DMS79 treated with DMSO at 0.1 percent for 48 hours (cell line): ENCODE measurements at places on chromosomes 2 and 18.

- no peak for DNase-seq
Measured at GRCh38 chr18:24380163-24380747, 17.4 kb downstream of the OSBPL1A start.

DNA sequence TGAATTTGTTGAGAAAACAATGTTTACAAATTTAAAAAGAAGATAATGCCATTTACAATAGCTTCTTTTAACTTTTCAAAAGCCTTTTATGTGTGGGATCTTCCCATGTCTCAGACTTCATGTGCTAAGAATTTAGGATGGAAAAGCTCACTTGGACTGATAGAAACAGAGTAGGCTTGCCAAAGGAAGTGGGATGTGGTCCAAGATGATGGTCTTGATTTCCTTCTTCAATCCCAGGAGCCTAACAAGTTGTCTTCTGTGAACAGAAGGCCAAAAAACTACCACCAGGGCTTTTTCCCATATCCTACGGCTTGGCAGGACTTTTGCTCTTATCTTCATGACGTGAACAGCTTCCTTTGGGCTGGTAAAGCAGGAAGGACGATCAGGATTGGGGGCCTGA is 9.5 kb downstream of the CXCR4 start:
- no peak for DNase-seq

GRCh38 chr2:85516653-85517389 is 22.1 kb upstream of the MAT2A start:
- DNase-seq: no peak

GRCh38 chr18:63119647-63120046 is 199.9 kb downstream of the BCL2 start:
- peak; percentile 5 for DNase-seq

DNA sequence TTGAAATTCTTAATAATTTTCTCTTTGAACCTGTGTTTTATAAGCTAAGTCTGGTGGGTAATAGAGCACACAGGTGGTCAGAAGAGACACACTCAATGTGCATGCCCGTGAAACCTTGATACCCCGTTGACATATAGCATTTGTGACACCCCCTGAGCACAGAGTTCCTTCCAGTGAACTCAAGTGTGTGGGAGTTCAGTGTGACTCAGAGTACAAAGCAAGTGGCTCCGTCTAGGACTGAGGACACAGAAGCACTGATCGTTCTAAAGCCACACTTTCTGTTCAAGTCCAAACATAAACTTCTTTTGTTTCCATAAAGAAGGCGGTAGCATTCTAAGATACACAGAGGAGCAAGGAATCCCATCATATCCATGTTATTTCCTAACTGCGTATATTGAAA is 523.6 kb downstream of the PID1 start:
- DNase-seq: peak; percentile 35

DNA sequence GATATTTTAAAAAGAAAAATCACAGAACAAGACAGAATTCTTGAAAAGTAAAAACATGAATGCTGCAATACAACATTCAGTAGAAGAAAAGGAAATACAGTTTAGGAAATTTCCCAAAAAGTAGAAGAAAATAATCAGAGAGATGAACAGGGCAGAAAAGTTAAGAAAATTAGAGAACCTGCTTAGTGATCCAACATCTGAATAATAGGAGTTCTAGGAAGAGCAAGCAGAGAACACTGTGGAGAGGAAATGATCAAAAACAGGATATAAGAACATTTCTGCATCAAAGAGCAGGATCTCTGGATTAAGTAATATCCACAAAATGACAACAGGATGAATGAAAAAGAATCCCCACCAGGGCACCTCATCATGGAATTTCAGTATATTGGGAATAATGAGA is 8.8 kb upstream of the FHOD3 start:
- no peak for DNase-seq

GRCh38 chr2:219024059-219024458 is 17.3 kb downstream of the CFAP65 start:
- no peak for DNase-seq

GRCh38 chr2:201414099-201415023 is 36.9 kb downstream of the TRAK2 start:
- no peak for DNase-seq

- no peak for DNase-seq
Measured at GRCh38 chr18:79068341-79068936, 755 bp upstream of the ATP9B start.

- DNase-seq: no peak
Measured at GRCh38 chr2:30781961-30782533, 25.2 kb downstream of the CAPN13 start.

DNA sequence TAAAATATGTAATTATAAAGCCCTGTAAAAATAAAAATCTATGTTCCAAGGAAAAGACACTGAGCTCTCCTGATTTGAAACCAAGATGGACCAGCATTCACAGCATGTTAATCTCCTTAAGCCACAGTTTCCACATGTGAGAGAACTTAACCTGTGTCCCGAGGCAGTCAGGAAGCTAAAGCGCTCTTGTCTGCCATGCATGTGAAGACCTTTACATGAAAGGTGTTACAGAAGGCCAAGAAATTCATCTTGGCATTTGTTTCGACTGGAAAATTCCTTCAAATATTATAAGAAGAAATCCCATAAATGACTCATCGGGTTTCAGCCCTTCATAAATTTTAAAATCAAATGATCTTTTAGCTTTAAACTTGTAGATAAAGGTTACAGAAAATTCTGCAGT is 328.6 kb downstream of the CDH2 start:
- no peak for DNase-seq

DNA sequence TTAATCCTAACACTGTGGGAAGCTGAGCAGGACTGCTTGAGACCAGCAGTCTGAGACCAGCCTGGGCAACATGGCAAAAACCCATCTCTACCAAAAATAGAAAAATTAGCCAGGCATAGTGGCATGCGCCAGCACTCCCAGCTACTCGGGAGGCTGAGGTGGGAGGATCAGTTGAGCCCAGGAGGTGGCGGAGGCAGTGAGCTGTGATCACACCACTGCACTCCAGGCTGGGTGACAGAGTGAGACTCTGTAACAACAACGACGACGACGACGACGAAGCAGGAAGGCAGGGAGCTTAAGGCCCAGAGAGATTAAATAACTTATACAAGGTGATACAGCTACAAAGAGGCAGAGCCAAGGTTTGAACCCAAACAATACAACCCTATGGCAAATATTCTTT is 37.3 kb downstream of the CFAP36 start:
- no peak for DNase-seq

- DNase-seq: no peak
Measured at GRCh38 chr2:206863196-206863595, 76.1 kb upstream of the CPO start.

- no peak for DNase-seq
Measured at GRCh38 chr2:2681711-2682251, 350.7 kb upstream of the MYT1L start.

GRCh38 chr18:71022389-71022788 is 733.5 kb downstream of the SOCS6 start:
- DNase-seq: no peak

DNA sequence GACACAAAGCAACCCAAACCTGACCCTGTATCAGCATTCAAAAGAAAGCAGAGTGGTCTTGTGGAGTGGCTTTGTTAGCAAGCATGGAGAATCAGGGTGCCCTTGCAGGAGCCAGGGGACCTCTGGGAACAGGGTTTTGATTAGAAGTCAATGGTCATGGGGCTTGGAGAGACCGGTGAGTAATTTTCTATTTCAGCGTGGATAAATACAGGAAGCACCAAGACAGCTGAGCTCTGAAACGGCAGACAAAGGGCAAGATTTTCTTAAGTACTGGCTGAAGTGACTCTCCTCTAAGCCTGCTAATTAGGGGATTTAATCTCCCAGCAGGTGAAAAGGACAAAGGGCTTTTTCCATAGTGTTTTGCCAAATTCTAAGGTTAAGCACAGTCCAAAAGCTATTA is 78.0 kb upstream of the GAREM1 start:
- peak; percentile 93 for DNase-seq

DNA sequence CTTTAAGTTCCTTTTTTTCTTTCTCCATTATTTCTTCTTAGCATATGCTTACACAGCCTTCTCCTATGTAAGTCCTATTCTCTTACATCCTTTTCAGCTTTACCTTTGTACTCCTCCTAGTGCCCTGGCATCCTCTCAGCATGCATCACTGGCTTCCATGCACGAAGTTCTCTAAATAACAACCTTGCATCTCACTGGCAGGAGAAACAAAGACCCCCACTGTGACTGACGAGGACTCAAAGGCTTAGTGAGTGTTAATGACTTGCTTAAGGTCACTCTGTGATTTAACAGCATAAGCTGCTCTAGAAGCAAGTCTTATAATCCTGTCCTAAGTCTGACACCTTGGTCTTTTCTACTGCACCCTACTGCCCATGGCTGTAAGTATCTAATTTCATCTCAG is 1236.0 kb upstream of the CELF4 start:
- no peak for DNase-seq

DNA sequence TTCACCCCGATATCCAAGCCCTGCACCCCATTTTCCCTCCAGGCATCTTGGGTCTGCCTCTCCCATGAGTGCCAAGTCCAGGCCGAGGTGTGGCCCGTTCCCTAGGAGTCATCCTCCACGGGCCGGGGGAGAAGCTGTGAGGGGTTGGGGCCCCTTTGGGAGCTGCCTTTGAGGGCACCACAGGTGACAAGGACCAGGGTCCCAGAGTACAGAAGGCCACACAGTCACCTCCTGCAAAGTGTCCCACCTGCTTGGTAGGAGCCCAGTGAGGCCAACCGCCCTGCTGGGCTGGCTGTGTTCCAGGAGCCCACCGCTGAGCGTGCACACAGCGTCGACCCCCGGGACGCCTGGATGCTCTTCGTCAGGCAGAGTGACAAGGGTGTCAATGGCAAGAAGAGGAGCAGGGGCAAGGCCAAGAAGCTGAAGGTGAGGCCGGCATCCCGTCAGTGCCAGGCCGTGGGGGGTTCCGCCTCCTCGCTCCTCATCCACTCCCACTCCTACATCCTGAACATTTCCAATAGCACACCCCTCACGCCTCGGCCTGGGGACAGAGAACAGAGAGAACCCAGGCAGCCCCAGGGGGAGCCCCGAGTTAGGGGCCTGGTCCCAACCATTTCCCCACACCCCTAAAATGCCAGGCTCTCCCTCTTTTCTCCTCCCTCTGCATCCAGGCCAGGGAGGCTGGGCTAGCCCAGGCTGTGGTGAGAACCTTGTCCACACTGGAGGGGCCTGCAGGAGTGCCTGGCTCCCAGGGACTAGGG is 2.7 kb downstream of the ERFE start:
- no peak for DNase-seq

DNA sequence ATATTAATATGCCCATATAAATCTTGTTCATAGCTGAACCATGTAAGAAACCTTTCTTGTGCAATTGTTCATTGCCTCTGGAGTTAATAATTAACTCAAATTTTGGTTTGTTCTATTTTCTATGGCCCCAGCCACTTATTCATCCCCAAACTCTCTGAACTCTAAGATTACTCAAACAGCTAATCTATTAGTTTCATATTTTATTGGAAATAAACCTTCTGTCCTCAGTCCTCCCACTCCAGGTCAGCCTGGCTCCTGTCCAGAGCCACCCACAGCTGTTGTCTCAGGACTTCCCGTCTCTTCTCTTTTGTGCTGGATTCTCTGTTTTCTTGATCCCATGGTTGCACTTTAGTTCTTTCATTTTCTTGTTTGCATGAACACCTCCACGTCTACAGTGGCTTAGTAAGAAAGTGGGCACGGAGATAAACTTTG is 4.4 kb upstream of the RNF103 start:
- DNase-seq: no peak

GRCh38 chr2:40827392-40827791 is 375.5 kb upstream of the SLC8A1 start:
- DNase-seq: no peak

GRCh38 chr2:20353241-20353992 is 2.8 kb upstream of the PUM2 start:
- DNase-seq: peak; percentile 62

DNA sequence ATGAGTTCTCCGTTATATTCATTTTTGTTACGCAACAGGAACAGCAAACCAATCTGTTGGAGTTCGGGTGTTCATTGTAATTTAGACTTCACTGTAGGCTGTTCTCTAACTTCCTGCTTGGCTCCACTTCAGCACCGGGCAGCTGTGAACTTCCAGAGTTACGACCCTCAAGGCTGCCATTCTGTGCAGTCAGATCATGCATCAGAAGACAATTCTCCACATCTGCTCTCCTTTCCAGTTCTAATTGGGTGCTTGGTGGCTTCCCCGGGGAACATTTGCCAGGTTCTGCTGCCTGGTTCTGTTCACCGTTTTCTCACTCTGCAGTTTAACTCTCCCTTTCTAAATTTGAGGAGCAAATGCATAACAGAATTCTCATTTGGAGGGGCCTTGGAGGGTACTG is 237.7 kb downstream of the NYAP2 start:
- DNase-seq: no peak

DNA sequence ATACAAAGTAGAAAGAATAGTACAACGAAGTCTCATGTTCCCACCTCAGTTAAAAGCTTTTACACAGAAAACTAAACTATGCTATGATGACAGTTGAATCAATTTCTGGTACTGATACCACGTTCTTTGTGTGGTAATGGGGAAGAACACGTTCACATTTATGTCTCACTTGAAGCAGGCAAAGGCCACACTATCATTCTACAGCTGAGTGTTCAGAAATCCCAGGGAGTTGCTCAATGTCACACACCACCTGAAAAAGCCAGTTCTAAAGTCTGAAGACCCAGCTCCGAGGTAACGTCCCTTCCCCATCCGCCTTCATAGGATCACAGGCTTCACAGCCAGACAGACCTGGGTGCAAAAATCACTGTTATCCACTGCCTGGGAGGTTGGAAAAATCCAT is 8.9 kb downstream of the RNF149 start:
- DNase-seq: no peak

DNA sequence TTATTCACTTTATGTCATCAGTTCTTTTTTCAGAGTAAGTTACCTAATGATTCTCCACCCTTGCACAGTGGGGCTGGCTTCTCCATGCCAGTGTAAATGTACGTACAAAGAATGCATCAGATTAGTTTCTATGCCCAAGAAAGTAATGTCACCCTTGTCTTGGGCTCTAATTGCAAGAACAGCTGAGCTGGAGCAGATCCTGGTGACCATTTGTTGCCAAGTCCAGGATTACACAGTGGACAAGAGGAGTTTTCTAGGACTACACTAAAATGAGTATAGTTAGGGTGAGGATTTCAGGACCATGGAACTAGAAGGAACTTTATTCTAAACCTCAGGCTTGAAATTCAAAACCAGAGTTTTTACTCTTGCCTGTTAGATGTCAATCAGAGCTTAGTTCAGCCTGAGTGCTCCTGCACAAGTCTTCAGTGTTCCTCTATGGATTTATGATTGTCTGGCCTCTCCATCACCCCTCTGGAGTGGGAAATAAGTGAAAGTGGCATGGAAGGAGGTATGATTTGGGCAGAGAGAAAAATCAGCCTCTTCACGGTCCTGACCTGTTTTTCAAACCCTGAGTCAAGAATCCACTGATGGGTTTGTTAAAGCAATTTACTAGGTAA is 29.8 kb downstream of the PCBP1 start:
- no peak for DNase-seq
